ENCODE measurements at places on chromosomes 7 and 10.

- DNase-seq = no peak
Observed at GRCh38 chr10:11341283-11341960, 270.0 kb downstream of the USP6NL start.

GRCh38 chr7:115133248-115133647 lies 211.4 kb downstream of the MDFIC start:
- no peak for DNase-seq

DNA sequence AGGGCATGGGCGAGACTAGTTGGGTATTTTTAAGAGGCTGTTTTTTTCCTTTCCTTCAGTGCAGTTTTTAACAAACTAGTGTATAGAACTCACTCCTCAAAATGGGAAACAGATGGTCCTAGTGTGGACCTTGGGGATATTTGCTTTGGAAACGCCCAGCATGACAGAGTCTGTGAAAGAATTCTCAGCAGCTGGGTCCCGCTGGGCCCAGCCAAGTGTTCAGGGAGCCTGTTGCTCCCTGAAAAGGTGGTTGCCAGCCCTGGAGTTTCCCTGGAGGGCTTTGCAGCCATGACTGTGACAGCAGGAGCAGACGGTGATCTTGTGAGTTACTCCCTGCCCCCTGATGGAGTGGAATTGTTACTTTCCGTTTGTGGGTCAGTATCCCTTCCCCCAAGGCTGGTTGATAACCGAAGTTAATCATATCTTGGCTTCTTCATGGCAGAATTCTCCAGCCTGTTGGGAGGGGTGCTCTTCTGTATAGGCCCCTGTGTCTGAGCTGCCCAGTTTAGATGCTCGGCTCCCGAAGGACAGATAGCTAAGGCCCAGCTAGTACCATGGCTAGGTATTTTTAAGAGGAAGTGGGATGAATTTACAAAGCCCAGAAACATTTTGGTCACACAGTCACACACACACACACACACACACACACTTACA lies 278.6 kb upstream of the HABP2 start:
- DNase-seq = no peak

DNA sequence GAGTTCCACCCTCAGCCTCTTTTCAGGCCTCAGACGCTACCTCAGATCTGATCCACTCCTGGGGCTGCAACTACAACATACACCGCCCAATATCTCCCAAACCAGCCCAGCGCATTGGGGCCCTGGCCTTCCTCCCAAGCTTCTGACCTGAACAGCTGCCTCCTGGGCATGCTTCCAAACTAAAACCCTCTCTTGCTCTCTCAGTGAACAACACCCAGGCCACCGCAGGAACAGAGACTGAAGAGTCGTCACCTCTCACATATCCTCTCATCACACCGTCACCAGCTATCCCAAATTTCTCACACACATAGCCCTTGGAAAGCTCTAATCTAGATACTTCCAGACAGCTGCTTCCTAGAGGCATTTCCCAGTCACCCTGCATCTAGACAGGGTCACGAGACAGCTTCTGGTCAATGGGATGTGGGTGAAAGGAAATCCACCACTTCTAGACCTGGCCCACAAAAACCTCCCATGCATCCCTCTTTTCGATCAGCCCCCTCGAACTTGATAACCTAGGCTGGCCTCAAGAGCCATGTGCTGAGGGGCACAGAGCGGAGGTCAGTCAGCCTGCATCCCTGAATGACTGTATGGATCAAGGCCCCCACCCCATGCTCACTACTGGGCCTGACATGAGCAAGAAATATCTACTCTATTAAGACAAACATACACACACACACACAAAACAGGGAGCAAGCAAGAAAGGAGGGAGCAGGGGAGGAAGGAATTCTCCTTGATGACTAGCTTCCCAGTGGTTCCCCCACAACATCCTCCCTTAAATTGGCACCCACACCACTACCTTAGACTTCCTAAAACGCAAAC lies 1.8 kb downstream of the PARP12 start:
- DNase-seq = no peak

- DNase-seq = no peak
Observed at GRCh38 chr10:105967256-105967655, 1197.2 kb downstream of the SORCS1 start.

DNA sequence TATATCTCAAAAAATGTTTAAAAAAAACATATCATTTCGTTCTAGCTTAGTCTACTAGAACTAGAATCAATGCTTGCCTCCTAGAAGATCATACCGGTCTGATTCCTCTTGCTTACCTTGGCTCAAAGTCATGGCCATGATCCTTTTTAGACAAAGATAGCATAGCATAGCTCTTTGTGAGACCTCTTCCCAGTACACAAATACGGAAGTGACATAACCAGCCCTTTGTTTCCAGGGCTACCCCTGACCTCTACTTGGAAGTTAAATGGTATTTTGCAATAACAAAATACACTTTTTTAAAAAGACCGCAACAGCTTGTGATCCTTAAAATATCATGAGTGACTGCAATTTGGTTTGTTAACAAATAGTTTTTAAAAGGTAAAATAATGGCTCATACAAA lies 130.7 kb upstream of the NOBOX start:
- DNase-seq = no peak

GRCh38 chr10:110783509-110784107 lies 88.1 kb upstream of the PDCD4 start:
- peak; percentile 65 for DNase-seq

DNA sequence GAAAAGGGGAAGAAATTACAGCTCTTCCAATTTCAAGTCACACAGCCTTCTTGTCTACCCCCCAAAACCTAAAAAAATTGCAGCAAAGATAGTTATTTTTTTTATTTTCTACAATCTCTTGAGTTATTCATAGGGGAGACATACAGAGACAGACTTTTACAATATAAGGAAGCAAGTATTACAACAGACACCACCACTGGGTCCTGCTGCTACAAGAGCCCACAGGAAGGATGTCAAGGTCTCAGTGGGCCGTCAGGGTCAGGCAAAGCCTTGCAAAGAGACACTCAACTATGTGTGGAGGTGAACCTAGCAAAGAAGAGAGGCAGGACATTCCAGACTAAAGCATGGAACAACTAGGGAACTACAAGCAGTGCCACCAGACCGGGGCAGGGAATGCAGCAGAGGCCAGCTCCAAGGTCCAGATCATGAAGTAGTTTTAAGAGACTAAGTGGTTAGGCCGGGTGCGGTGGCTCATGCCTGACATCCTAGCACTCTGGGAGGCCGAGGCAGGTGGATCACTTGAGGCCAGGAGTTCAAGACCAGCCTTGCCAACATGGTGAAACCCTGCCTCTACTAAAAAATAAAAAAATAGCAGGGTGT lies 28.2 kb upstream of the ZCCHC24 start:
- DNase-seq = no peak

GRCh38 chr7:30840141-30841024 lies 69.2 kb downstream of the MINDY4 start:
- no peak for DNase-seq

DNA sequence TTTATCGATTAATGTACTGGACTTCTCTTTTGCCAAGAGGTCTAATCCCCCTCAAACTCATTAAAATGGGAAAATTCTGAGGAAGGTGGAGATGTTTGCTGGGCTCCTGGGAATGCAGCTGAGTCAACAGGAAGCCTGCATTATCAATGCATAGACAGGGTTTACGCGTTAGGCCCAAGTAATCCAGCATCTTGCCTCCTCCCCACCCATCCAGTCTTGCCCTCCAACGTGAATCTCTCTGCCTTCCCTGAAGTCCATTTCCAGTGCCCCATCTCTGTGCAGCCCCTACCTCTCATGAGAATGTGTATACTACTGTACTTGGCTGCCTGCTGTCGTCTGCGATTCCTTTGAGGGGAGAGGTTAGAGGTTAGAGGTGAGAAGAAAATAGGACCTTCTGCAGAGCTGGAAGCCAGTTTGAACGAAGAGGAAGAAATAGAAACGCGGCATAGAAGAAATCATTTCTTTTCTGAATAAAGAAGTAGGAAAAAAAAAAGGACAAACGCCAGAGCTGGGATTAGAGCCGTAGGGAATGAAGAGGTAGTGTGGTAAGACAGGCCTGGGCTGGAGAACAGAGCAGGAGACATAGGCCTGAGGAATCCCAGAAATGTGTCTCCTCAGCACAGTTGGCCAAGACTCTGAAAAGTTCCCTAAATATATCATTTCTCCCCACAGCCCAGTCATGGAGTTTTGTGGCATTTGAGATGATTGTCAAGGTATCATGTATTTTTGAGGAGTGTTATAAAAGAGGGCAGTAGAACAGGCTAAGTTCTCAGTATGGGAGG lies 75.6 kb downstream of the MYOF start:
- no peak for DNase-seq

GRCh38 chr7:23490357-23491135 lies 20.3 kb upstream of the IGF2BP3 start:
- peak; percentile 45 for DNase-seq

GRCh38 chr7:99618726-99619125 lies 2.0 kb downstream of the ZSCAN25 start:
- no peak for DNase-seq

GRCh38 chr7:36710186-36710791 lies 14.0 kb downstream of the AOAH start:
- no peak for DNase-seq

GRCh38 chr7:138573741-138574140 lies 113.7 kb downstream of the TRIM24 start:
- DNase-seq = no peak

Measured in stimulated activated naive CD4-positive, alpha-beta T cell treated with Interleukin-2 at 50 U/mL for 16 hours (primary cell).